Neural crest cell (in vitro differentiated cells): ENCODE measurements at places on chromosomes 11 and 22. TPM values are rescaled to one million over a fixed set of nuclear protein-coding genes. Genes with fewer than 3 reads are reported as not detected.

The CNTF gene
- total RNA-seq: 3.7 and 4.4 TPM in 2 replicates

The ADAMTS8 gene
- 0.21 TPM in 1 of 2 replicates, not detected in the other for total RNA-seq

The PDE2A gene
- 2.0 and 3.0 TPM in 2 replicates for total RNA-seq

The PTGDR2 gene
- total RNA-seq: 0.16 and 0.32 TPM in 2 replicates

The OR5AN1 gene
- total RNA-seq: not detected in 2 replicates

The KDELR3 gene
- 5.1 and 5.3 TPM in 2 replicates for total RNA-seq

The SCUBE2 gene
- total RNA-seq: 7.5 and 11.0 TPM in 2 replicates

The INSC gene
- 2.6 and 3.1 TPM in 2 replicates for total RNA-seq

The FGF3 gene
- total RNA-seq: not detected in 2 replicates

The NDUFS3 gene
- 172 and 178 TPM in 2 replicates for total RNA-seq

The MPZL2 gene
- total RNA-seq: not detected in 2 replicates

The PLEKHB1 gene
- 42.6 and 42.7 TPM in 2 replicates for total RNA-seq

The CLMP gene
- 4.2 and 4.3 TPM in 2 replicates for total RNA-seq

The MRGPRX4 gene
- total RNA-seq: not detected in 2 replicates

The FAM227A gene
- 7.3 and 7.8 TPM in 2 replicates for total RNA-seq

The KRTAP5-11 gene
- total RNA-seq: not detected in 2 replicates

The HPX gene
- total RNA-seq: 4.3 and 6.0 TPM in 2 replicates

The MUC6 gene
- total RNA-seq: not detected in 2 replicates

The LMO2 gene
- 0.49 TPM in 1 of 2 replicates, not detected in the other for total RNA-seq

The NARS2 gene
- total RNA-seq: 28.2 and 30.8 TPM in 2 replicates
